ENCODE measurements at places on chromosomes 13 and 19.
A peak's percentile ranks its signal among the peaks of the same experiment; 100 is the strongest.

DNA sequence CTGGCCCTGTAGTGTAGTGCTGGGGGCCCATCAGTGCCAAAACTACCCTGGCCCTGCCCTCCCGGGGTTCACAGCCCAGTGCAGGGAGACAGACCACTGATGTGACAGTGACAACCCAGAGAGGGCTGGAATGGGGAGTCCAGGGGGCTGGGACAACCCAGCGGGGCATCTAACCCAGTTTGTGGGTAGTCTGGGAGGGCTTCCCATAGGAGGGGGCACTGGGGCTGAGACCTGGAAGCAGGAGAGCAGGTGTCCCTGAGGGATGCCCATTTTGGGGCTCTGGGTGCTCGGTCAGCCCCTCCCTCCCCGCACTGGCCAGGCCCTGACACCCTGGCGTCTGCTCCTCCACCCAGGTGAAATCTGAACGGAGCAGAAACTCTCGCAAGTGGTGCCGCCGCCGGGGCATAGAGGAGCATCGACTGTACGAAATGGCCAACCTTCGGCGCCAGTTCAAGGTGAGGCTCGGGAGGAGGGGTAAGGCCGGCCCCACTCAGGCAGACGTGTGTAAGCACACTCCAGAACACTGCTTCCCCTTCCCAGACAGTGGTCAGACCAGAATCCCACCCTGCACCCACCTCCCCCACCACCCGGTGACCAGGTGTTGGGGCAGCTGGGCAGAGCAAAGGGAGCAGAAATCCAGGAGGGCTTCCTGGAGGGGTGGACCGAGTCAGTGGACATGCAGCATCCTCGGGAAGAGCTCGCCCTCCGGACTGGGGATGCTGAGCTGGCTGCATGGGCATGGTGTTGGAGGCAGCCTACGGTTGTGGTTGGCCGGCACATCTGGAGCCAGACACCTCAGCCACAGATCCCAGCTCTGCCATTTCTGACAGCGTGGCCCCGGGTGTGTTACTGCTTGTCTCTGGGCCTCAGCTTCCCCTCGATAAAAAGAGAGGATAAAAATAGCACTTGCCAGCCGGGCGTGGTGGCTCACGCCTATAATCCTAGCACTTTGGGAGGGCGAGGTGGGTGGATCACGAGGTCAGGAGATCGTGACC lies 24.4 kb downstream of the DHX34 start:
- no peak for DNase-seq

DNA sequence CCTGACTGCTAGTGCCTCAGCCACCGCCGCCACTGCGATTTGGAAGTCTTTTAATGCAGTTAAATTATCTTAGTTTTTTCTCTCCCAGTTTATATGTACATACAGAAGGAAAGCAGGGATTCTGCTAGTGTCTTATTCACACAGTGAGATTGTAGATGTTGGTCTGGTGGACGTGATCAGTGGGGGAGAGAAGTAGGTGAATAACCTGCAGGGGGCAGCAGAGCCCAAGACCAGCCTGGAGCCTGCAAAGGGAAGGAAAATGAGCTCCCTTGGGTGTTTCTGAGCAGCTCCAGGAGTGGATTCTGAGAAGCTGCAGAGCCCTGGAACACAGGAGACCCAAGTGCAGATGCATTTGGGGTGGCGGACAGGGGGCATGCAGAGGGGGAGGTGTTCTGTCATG lies 26.3 kb downstream of the ZNF844 start:
- DNase-seq: peak; percentile 38

GRCh38 chr13:76709851-76710250 lies 176.4 kb downstream of the KCTD12 start:
- no peak for DNase-seq

DNA sequence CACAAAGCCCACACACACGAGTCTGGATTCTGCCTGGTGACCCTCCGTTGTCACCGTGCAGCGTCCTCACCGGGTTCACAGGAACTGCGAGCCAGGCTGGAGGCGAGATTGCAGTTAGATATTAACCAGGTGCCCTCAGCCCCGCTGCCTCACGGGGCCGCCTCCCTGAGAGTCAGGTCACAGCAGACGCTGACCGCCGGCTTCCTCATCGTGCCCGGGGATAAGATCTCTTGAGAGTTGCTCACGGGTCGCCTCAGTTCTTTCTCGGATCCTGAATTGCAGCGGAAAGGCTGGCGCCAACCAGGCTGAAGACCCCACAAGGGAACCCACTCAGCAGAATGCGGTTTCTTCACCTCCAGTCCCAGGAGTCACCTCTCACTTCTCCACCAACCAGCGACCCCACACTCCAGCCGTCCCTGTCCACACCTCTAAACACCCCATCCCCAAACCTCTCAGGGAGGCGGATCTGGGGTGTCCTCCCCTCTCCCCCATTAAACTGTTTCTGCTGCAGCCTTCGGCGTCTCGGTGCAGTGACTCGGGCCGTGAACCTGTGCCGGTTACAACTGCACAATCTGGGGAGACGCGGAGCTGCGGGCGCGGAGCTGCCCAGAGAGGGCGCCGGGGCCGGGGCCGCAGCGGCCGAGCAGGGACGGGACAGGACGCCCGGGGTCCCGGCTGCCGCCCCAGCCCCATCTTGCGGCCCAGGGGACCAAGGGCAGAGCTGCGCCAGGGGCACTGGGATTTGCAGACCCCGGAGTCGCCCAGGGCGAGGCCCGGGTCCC lies 591 bp downstream of the ZNF823 start:
- DNase-seq: peak; percentile 79

- DNase-seq: no peak
Measured at GRCh38 chr19:23287620-23288019, 37.4 kb upstream of the ZNF724 start.

DNA sequence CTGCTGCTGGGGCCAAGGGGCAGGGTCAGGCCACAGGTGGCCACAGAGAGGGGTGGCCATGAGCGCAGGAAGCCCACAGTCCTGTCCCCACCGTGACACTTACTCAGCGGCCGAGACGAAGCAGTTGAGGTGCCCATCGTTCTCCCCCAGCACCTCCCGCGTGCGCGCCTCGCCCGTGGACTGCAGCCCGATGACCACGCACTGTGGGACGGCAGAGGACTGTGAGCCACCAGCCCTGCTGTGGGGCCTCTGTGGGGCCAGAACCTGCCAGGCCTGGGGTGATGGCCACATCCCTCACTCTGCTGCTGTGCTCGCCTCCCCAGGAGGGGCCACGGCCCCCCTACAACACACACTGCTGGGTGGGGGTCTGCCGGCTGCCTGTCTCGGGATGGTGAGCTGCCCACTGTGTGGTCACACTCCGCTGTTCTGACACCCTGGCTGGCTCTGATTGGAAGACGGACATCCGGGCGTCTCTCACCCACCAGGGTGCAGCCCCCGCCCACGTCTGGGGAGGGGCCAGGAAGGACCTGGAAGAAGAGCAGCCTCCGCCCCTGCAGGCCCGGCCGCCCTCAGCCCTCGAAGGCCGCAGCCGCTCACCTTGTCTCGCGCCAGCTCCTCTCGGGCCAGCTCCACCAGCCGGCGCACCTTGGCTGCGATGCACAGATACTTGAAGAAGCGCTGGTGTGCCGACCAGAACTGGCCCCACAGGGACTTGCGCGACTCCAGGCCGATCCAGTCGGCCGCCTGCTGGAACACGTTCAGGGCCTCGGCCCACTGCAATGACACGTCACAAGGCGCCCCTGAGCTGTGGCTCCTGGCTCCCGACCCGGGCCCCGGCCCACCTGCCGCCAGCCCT lies 13.2 kb downstream of the GPX4 start:
- DNase-seq: no peak

All from small intestine (tissue), 16 donors.